GM12865 (cell line): ENCODE measurements at places on chromosomes 11 and 22.

DNA sequence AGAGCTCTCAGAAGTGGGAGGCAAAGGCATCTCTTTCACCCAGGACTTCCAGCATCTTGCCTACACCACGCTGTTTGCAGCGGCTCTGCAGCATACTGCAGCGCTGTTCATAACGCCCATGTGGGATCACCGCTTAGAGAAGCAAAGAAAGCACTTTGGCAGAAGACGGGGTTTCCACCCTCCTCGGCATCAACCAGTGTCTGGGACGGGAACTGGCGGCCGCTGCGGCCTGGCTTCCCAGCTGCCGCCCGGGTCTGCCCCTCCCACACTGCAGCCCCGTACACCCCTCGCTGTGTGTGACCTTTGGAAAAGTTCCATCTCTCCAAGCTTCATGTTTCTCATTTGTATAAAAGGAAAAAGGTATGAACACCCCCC is 545 bp upstream of the TIRAP start:
- peak; percentile 41 for DNase-seq

GRCh38 chr11:64868904-64869570 is 9.4 kb downstream of the EHD1 start:
- peak; percentile 74 for DNase-seq

DNA sequence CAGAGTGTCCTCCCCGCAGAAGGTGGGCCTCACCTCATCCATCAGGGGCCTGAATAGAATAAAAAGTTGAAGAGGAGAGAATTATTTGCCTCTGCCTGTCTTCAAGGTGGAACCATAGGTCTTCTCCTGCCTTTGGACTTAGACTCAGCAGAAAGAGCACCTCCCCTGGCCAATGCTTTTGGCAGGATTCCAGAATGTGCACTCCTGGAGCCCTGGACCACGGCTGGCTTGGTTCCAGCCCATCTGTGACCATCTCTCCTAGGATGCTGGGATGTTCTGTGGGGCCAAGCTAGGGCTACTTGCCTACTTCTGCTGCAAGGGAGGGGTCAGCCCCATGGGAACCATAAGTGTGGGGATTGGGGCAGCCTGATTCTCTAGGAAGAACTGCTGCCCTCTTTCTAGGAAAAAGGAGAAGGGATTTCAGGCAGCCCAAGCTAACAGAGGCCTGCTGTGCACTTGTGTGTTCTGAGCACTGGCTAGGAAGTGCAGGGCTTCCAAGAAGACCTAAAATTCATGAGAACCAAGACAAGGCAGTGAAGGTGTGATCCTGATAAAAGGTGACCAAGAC is 32.2 kb upstream of the SHANK2 start:
- no peak for DNase-seq

DNA sequence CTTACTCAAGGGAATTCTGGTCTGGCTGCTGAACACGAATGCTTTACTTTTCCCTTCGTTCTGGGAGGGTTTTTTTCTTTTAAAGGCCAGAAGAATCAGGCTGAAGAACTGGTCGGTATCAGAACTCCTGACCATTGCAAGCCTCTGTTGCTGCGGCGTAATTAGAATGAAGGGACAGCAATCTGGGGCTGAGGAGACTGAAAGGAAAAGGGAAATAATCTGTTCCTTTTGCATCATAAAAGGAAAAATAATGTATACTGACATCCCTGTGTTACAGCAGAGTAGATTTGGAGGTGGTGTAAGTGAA is 670 bp downstream of the SC5D start:
- no peak for DNase-seq

- no peak for DNase-seq
Observed at GRCh38 chr11:35321532-35322317, 97.6 kb downstream of the SLC1A2 start.

DNA sequence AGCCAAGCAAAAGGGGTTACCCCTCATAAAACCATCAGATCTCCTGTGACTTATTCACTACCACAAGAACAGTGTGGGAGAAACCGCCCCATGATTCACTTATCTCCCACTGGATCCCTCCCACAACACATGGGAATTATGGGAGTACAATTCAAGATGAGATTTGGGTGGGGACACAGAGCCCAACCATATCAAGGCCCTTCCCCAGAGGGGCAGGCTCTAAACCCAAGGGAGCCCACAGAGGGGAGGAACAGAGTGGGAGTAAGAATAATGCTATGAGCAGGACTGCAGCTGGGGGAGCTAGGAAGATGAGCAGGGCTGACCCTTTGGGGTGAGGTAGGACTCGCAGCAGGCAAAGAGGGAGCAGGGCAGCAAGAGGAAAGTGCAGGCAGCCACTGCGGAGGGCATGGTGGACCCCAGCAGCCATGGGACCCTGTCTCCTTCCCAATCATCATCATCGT is 59.3 kb downstream of the CD82 start:
- DNase-seq, result no peak
